ENCODE measurements at places on chromosomes 2 and 18.

DNA sequence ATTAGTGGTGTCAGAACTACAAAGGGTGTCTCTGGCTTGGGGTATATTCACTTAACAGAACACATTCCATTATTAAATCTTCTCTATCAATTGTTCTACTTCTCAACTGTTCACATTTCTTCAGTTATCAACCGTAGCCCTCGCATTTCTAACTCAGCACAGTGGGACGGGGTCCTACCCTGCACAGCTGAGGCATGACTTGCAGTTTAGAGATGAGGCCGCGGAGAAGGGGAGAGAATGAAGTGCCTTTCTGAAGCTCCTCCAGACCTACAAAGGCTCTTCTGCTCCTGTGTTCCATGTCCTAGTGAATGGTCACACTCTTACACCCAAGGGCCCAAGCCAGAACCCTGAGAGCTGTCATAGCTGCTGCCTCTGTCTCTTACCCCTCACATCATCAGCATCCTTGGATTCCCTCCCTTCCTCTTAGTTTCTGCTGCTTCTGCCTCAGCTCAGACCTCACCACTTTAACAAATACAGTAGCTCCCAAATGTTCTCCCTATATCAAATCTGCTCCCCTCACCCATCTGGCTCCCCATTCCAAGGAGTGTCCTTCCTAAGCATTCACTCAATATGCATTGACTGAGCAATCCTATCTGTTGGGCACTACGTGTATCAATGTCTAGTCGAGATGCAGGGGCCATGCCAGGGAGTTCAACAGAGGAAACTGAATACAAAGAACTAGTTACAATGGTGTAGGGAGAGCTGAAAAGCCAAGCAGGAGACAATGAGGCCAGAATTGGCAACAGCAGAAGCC is 34.3 kb upstream of the MRPL19 start:
- DNase-seq, result no peak

DNA sequence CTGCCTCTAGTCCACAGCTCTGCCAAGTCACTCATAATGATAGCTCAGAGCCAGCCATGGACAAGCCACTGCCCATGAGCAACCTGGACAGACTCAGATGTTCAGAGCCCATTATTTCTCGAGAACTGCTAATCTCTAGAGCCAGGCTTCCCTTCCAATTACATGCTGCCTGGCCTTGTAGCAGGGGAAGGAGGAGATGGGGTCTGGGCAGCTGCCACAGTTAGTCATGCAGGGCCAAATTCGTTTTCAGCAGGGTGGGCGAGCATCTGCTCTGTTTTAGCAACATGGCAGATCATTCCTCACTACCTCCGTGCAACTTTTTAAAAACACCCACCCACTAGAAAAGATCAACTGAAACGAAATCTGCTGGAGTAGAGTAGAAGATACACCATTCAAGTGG is 141.8 kb downstream of the MYO5B start:
- DNase-seq, result no peak

GRCh38 chr2:231710799-231711676 is 2.7 kb downstream of the PTMA start:
- peak; percentile 22 for DNase-seq

- no peak for DNase-seq
These were observed 17.9 kb downstream of the MGAT5 start for GRCh38 chr2:134271758-134272157.

DNA sequence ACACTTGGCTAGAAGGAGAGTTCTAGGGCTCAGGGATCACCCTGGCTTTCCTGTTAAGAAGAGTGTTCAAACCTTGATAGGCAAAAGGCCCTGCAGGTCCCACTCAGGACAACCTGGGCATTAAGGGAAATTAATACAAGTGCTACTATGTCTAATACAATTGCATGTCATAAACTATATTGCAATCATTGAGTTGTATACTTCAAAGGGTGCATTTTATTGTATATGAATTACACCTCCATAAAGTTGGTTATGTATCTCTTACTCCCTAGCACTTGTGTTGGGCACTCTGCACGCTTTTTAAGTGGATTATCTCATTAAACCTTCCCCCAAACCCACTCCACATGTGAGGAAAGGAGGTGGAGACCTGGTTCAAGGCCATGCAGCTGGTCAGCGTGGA is 172.1 kb upstream of the GLI2 start:
- no peak for DNase-seq

Data from CD8-positive, alpha-beta memory T cell (primary cell).